HCT116 (cell line): ENCODE measurements at places on chromosomes 3 and 15. TPM values are rescaled to one million over a fixed set of nuclear protein-coding genes. Genes with fewer than 3 reads are reported as not detected.

The PLS1 gene
- total RNA-seq, result 38.8 TPM

The HCN4 gene
- total RNA-seq, result 1.7 TPM

The DGKG gene
- 4.8 TPM for total RNA-seq

The C3orf80 gene
- total RNA-seq, result 2.4 TPM

The MAP1A gene
- 1.9 TPM for total RNA-seq

The FAM227B gene
- 6.9 TPM for total RNA-seq

The ITIH3 gene
- 0.44 TPM for total RNA-seq

The EXOG gene
- 8.3 TPM for total RNA-seq

The LRRC49 gene
- total RNA-seq, result 7.4 TPM

The MESP2 gene
- total RNA-seq, result 0.20 TPM

The DNAJA4 gene
- total RNA-seq, result 66.6 TPM

The HRG gene
- total RNA-seq, result 0.42 TPM

The KIF15 gene
- 20.9 TPM for total RNA-seq

The SCN5A gene
- total RNA-seq, result 11.5 TPM

The CX3CR1 gene
- total RNA-seq, result 0.10 TPM

The CELSR3 gene
- 7.8 TPM for total RNA-seq

The ATP13A5 gene
- total RNA-seq, result not detected

The SCN11A gene
- total RNA-seq, result 0.05 TPM

The PLA2G4D gene
- total RNA-seq, result 0.34 TPM

The CCPG1 gene
- 8.5 TPM for total RNA-seq

The SAMD7 gene
- not detected for total RNA-seq

The FGD5 gene
- 0.22 TPM for total RNA-seq

The DNAH12 gene
- total RNA-seq, result not detected

The ANKRD34C gene
- not detected for total RNA-seq

The ISLR gene
- 0.12 TPM for total RNA-seq

The TICRR gene
- 24.8 TPM for total RNA-seq

The XCR1 gene
- total RNA-seq, result not detected

The MST1R gene
- 113 TPM for total RNA-seq

The TGM4 gene
- total RNA-seq, result not detected
